RWPE2 (cell line): ENCODE measurements at places on chromosomes 2 and 18.

DNA sequence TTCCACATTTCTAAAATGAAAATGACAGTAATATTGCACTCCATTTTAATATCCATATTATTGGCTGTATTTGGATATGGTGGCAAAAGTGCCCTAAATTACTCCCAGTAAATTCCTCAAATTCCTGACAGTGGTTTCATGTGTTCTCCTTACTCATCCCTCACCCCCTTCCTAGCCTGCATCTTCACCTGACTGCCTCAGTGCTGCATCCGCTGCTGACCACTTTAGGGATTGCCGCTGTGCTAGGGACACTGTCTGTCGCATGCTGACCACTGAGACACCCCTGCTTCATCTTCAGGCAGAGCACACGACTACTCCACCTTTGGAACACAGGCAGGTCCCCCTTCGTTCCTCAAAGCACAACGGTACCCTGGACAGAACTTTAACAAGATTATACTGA lies 32.6 kb downstream of the DSEL start:
- no peak for DNase-seq

- DNase-seq: no peak
These were observed 39.3 kb upstream of the SERPINB2 start for GRCh38 chr18:63848159-63848558.

DNA sequence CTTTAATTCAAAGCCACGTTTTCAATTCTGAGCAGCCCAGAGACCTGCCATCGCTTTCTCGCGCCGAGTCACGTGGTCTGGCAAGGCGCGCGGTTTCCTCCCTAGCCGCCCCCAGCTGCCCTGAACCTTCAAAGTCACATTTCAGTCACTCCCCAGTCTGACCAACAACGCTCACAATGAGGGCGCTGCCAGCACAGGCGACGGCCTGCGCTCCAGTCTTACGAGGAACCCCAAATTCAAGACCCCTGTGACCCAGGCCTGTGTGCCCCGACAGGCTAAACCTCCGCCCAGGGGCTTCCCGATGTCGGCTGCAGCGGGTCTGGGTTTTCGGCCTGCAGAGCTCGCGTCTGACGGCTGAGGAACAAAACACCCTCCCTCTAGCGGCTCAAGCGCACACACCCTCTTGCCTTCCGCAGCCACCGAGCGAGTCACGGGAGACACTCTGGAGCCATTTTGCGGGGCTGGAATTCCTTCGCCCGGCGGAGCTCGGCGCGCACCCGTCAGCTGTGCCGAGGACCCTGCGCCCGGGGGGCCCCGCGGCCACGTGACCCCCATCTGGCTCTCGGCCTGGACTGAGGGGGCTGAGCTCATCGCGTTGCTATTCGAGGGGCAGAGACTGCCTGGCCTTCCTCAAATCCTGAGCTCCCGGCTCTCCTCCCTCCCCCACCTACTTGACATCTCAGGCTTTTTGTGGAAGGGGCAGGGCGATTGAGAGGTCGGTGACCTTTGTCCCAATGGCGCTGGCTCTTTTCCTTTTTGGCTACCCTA lies 69.9 kb upstream of the ITGB6 start:
- no peak for DNase-seq

DNA sequence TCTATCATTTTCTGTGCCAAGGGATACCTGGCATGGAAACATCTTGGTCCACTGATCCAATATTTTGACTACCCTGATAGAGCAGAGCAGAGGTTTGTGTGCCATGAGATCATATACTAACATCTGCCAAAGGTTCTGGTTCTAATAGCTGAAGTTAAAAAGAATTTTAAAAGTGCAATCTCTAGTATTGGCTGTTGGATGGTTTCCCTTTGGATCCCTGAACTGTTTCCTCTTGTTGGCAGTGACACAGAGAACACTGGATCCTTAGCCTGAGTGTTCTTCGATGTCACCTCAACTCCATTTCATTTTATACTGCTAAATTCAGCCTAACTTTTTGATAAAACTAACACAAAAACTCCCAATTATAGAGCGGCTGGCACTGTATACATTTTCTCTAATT lies 169.3 kb upstream of the FBXO11 start:
- DNase-seq: no peak

GRCh38 chr2:160565099-160565845 lies 71.7 kb upstream of the RBMS1 start:
- no peak for DNase-seq

GRCh38 chr2:201639205-201639604 lies 4.1 kb downstream of the TMEM237 start:
- DNase-seq: no peak
